A549 treated with Mapracorat at 1 μM for 4 hours (cell line): ENCODE measurements at places on chromosomes 12 and 14. TPM values are rescaled to one million over a fixed set of nuclear protein-coding genes. Genes with fewer than 3 reads are reported as not detected.

Gene NDUFA12
- total RNA-seq: 132 to 193 TPM (median 138 TPM) in 5 replicates

Gene TMEM233
- 0.06 to 0.18 TPM (median 0.06 TPM) in 3 of 5 replicates, not detected in the others for total RNA-seq

Gene AGAP2
- total RNA-seq: 0.08 to 0.23 TPM (median 0.14 TPM) in 5 replicates

Gene SIX6
- not detected in 5 replicates for total RNA-seq

Gene TSPAN8
- not detected in 5 replicates for total RNA-seq
